ENCODE measurements at places on chromosomes 6 and 20. TPM values are rescaled to one million over a fixed set of nuclear protein-coding genes. Genes with fewer than 3 reads are reported as not detected.

DNA sequence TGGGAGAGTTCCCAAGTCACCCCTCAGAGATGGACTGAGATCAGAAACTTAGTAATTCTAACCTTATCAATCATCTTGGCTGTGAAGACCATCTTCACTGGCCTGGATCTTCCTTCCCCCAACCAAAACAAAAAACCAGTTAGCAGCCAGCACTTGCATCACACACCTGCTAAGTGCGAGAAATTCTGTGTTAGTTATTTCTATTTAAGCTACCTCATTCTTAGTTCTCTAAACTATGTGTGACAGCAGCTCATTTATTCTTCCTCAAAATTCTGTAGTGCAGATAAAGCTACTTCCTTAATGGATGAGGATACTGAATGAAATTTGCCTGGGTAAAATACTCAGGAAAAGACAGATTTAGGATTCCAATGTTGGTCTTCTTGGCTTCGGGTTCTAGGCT, 18.2 kb upstream of the TAGAP start:
- no peak for DNase-seq

DNA sequence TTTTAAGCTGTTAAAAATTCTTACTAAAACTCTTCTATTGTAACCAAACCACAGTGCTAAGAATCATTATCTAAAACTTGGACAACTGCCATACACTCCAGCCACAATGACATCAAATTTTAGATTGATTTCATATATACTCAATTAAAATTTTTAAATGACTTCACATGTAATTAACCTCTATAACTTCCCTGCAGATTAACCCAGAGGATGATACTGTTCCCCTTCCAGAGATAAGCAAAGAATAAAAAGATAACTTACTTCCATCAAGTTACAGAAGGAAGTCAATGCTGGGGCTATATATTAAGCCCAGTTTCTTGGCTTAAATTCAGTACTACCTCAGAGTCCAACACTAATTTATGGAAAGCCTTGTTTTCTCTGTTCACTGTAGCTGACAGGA, 71.3 kb downstream of the ARHGAP18 start:
- DNase-seq: no peak

DNA sequence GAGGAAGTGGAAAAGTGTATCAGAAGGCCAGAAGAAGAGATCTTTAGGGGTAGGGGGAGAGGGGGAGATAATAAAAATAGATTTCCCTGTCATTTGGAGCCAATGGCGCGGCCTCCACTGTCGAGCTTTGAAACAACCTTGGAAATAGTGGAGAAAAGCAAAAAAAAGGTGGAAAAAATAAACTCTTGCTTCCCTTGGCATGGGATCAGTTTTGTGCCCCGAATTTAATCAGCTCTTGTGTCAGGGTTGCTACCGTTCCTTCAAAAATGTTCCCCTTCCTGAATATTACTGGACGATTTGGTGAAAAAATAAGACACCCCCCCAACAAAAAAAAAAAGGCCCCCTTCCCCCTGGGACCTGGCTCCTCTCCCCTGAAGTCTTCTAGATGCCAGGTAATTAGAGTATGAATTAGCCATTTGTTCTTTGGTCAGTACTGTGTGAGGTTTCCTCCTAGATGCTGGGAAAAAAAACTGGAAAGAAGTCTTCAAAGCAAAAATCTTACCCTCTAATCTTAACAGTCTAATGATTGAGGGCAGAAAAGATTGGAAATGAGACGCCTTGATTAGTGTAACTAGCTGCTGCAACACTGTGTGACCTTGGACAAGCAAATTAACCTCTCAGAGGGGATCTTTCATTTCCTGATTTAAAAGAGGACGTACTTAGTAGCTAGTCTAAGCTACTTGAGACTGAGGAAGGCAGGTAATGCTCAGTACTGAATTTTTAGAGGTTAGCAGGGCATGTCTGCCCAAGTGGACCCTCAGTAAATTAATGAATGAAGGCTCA, 872 bp upstream of the RBM39 start:
- DNase-seq: peak; percentile 33

GRCh38 chr6:89066940-89067646, 13.5 kb upstream of the PNRC1 start:
- DNase-seq: no peak

C20orf96 gene
- polyA plus RNA-seq: 48.4 TPM

Measured in right lung (tissue), 10 donors.